ENCODE measurements at places on chromosomes 11 and 22. TPM values are rescaled to one million over a fixed set of nuclear protein-coding genes. Genes with fewer than 3 reads are reported as not detected.

The GALR3 gene
- not detected for total RNA-seq

- no peak for DNase-seq
These were observed 29.8 kb upstream of the CRTAM start for GRCh38 chr11:122808478-122808869.

- no peak for DNase-seq
These were observed 1.5 kb downstream of the TCF20 start for GRCh38 chr22:42268852-42269410.

GRCh38 chr11:312092-312816 is 1.6 kb upstream of the IFITM1 start:
- DNase-seq, result no peak

The ZFTA gene
- 42.6 TPM for total RNA-seq

- no peak for DNase-seq
These were observed 101.8 kb upstream of the GAL start for GRCh38 chr11:68582416-68583040.

DNA sequence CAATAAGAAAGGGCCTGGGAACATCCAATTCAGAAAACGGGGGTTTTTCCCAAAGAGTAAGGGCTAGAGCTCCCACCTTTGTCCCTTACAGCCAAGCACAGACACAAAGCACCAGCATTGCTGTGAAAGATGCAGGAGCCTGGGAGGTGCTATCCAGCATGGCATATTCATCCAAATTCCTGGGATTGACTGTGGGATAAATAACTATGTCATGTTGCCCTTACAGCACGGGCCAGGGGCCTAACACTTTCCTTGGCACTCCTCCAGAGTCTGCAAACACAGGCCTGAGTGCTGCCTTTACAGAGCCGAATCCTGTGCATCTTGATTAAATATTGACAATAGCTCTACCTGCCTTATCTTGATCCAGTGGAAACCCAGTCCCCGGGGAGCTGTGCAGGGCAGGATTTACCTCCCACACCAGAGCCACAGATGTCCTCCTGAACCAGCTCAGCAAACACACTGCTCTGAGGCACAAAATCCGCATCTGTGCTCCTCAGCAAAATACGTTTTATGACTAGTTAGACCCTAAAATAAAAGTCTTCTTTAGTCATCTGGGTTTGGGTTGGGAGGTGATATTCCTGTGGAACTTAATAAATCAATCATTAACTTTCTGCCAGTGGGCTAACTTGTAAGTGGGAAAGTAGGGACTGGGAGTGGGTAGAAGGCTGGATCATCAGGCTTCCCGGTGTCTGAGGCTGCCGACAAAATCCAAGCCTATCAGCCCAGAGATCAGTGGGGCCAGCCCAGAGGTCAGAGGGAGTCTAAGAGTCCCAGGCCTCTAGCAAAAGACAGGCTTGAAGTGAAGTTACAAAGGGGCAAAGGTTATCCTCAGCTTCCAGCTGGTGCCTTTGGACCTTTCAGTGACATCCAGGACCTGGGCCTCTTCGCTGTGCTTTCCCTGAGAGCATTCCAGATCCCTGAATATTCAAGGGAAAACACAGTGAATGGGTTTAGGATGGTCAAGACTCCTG is 36.5 kb downstream of the POU2AF3 start:
- DNase-seq, result no peak

- DNase-seq, result no peak
These were observed 17.9 kb downstream of the TMEM218 start for GRCh38 chr11:125093502-125093901.

The SEPTIN5 gene
- 5.0 TPM for total RNA-seq

DNA sequence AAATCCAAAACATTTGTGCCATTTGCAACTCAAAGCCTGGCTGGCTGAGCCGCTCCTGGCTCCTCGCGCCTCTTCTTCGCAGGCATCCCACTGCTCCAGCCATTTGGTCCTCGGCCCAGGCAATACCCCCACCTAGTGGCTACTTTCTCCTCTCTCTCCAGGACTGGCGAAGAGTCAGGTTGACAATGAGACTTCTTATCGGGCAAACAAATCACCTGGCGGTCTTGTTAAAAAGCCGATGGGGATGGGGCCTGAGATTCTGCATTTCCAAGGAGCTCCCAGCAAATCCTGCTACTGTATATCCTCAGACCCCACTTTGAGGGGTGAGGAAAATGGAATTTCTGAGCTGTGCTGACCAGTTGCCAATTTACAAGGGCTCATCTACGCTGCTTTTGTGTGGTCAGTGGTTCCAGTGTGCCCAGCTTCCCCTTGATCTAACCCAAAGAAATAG is 89.0 kb downstream of the ISX start:
- DNase-seq, result peak; percentile 85

The CBLIF gene
- total RNA-seq, result not detected

The SHANK2 gene
- total RNA-seq, result 8.1 TPM

- DNase-seq, result no peak
These were observed 77.3 kb downstream of the PIWIL3 start for GRCh38 chr22:24697172-24697571.

DNA sequence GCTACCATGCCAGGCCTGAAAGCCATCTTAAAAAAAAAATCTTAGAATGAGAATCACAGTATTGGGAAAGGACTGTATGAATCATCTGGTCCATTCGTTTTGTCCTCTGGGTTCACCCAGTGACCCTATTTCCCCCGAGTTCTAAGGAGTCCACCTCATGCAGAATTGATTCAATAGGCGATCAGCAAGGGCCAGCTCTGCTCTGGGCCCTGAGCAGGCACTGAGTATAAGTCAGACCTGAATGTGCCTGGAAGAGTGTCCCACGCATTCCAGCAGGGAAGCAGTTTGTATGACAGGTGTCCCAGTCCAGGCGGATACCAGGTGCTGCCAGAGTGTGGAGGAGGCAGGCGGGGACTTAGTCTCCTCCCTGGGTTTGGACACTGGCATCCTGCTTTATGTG is 883 bp upstream of the HMOX1 start:
- DNase-seq, result no peak

The CLCF1 gene
- total RNA-seq, result 3.7 TPM

- DNase-seq, result no peak
These were observed 9.8 kb downstream of the MAFF start for GRCh38 chr22:38211556-38211955.

GRCh38 chr11:8698379-8698851 is 15.8 kb downstream of the RPL27A start:
- no peak for DNase-seq

GRCh38 chr11:25949918-25950317 is 382.0 kb upstream of the ANO3 start:
- DNase-seq, result no peak

DNA sequence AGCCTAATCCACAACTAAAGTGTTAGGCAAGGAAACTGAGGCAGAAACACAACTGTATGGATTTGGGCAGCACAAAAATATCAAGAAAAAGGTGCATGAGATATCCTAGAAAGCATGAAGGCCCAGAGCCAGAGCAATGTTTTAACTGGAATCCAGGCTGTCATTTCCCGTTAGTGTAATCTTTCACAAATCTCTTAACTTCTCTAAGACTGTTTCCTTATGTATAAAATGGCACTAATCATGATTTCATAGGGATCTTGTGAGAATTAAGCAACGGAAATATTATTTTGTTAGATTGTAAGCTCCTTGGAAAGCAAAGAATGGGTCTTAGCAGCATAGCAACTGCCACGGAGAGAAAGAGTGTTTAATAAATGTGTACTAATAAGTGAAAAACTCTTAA is 14.7 kb upstream of the SYTL2 start:
- DNase-seq, result no peak

All from neural progenitor cell (in vitro differentiated cells).